ENCODE measurements at places on chromosomes 2 and 18.

- DNase-seq: no peak
Observed at GRCh38 chr2:172106108-172106961, 3.6 kb upstream of the DLX2 start.

DNA sequence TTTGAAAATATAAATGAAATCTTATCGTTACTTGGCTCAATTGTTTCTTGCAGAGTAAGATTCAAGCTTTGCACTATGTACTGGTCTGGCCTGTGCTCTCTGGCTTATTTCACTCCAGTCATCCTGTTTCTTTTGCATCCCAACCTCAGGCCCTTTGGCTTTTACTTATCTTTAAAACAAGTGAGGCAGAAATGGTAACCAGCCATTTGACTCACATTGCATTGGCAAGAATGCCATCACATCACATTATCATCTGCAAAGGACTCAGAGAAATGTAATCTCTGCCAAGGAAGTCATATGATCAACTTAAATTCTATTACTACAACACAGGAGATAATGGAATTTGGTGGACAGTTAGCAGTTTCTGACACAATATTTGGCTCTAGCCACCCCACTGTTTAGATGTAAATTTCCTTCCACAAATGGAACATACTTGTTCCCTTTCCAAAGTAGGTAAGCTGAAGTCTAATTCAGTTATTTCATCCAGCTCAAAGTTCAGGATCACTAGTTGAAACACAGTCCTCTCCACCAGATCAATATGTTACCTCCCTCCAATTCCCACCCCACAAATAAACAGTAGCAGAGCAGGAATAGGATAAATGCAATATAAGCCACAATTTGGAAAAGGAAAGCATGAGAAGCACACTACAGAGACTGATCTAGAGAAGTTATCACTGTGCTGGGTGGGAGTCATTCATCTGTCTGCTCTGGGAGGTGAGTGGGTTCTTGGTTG lies 65.0 kb upstream of the DSC1 start:
- DNase-seq: no peak

GRCh38 chr2:148781544-148781943 lies 93.5 kb upstream of the KIF5C start:
- DNase-seq: no peak

DNA sequence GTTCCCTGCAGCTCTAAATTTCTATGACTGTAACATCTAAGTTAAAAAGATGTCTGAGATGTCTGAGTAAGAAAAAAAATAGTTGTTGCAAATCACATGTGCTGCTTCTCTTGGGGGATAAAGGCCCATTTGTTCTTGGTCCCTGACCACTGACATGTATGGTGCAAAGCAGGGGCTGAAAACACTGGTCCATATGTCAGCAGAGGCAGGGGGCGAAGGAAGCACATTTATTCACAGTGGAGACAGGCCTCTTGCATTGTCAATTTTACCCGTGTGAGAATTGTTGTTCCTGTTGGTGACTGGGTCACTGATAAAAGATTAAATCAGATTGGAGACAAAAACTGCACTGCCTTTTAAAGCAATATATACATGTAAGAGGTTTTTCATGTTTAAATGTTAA lies 38.8 kb downstream of the PRKCE start:
- no peak for DNase-seq

DNA sequence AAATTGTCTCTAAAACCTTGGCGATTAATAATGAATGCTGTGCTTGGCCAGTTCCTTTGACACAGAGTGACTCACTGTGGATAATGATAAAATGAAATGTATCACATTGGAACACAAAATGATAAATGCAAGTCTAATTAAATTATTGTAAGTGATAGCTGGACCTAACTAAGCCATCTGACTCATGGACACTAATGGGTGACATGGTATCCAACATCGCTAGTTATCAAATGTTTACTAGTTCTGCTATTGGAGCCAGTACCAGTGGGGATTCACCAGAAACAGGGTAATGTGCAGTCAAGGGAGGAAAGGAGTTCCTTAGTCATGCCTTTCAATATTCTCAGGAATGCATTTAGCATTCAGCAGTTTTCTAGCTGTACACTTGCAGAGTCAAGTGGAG lies 736.3 kb upstream of the ACVR2A start:
- no peak for DNase-seq

GRCh38 chr18:51134721-51135120 lies 62.8 kb downstream of the MEX3C start:
- DNase-seq: no peak
